Neural crest cell (in vitro differentiated cells): ENCODE measurements at places on chromosomes 7 and 10.

DNA sequence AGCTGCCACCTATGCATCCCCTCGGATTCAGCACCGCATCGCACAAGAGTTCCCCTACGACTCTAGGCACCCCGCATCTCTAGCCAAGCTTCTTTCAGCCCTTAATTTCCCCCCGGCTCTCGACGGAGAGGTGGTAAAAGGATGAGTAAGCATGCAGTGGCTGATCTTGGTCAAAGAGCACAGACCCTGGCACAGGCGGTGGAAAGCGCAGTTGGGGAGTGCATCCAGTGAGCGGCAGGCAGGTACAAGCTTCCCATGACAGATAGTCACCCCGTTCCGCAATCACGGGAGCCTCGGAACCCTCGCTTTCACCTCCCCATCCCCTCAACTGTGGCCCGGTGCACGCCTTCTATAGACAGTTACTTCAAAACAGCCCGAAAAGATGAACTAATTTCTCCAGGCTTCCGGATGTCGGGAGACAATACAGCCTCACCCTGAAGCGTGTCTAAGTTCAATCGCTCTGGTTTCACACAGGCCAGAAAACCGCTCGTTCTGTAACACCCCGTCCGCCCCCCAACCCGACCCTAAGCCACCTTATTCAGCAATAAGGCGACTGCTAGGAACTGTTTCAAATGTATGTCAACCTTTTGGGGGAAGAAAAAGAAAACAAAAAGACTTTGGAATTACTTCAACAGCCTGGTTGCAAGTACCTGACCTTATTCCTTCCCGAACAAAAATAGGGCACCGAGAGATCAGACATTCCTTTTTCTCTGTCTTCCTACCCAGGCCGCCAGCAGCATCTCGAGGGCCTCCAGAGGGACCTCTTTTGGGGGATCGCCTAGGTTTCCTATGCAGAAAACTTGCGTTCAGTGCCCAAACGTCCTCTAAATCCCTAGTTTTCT lies 1.4 kb downstream of the RHEB start:
- DNase-seq: no peak

- no peak for DNase-seq
These were observed 163.1 kb downstream of the ZNF438 start for GRCh38 chr10:30868611-30869010.

DNA sequence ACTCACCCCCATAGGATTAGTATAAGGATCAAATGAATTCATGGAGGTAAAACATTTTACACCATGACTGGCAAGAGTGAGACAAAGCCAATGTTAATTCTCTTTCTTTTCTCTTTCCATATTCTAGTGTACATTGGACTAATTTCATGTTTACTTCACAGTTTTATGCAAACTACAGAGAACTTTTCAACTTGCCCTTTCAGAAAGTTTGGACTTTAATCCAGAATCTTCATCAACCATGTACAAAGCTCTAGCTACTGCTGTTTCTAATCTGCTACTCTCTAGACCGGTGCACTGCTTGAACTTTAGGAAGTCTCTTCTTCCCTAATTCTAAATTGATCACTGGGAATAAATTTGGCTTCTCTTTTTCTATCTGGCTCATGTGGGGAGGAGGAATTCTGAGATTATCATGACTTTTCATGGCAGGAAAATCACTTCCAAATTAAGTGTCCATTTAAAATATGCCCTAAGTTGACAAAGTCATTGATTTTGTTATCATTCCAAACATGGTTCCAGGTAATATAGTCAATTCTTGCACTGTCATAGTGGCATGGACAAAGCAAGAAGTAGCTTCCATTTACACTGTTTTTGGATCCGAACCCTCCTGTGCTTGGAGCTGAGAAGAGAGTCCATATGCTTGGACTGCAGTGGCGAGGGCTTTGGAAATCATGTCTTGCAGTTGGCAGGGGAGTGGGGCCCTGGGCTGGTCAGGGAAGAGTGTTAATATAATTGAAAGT lies 903.3 kb downstream of the CCSER2 start:
- no peak for DNase-seq

GRCh38 chr7:18540396-18540795 lies 44.8 kb downstream of the HDAC9 start:
- DNase-seq: no peak

GRCh38 chr10:5305374-5305773 lies 59.4 kb upstream of the UCN3 start:
- no peak for DNase-seq
